ENCODE measurements at places on chromosomes 3 and 15. TPM values are rescaled to one million over a fixed set of nuclear protein-coding genes. Genes with fewer than 3 reads are reported as not detected.

Gene CADM2
- total RNA-seq, result 0.66 TPM

DNA sequence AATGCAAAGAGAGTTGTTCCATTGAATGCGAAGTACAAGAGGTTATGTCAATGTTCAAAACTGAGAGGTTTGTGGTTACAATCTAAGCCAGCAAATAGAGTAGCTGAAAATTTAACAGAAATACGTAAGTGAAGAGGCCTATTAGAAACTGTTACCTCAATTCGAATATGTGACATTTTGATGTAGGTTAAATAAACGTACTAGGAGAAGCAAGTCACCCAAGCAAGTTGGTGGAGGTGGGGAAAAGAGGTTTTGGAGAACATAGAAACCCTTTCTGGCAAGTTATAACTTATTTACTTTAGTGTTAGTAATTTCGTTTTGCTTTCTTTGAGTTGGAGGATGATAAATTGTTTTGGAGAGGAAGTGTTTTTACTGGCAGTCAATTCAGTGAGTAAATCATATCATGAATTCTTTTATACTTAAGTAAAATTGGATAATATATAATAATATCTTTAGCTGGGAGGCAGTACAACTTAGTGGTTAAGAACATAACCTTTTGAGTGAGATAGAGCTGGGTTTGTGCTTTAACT, 91.2 kb upstream of the NAALADL2 start:
- no peak for DNase-seq

Gene CRYGS
- total RNA-seq, result 3.1 TPM

- no peak for DNase-seq
Measured at GRCh38 chr3:13792051-13792490, 87.8 kb downstream of the WNT7A start.

Gene KBTBD13
- total RNA-seq, result under 0.01 TPM

Gene PDCD10
- 101 TPM for total RNA-seq

- no peak for DNase-seq
Measured at GRCh38 chr3:165505657-165506056, 309.5 kb upstream of the SLITRK3 start.

Gene ACKR4
- total RNA-seq, result 0.94 TPM

- DNase-seq, result no peak
Measured at GRCh38 chr3:38039899-38040261, 872 bp downstream of the DLEC1 start.

Gene GOLGA8Q
- total RNA-seq, result 0.42 TPM
